Activated naive CD4-positive, alpha-beta T cell treated with anti-CD3 and anti-CD28 coated beads, Interleukin-2, amount 10 ng/mL, durations not matched to agents 7 days and 5 days (primary cell): ENCODE measurements at places on chromosomes 3 and 15.

DNA sequence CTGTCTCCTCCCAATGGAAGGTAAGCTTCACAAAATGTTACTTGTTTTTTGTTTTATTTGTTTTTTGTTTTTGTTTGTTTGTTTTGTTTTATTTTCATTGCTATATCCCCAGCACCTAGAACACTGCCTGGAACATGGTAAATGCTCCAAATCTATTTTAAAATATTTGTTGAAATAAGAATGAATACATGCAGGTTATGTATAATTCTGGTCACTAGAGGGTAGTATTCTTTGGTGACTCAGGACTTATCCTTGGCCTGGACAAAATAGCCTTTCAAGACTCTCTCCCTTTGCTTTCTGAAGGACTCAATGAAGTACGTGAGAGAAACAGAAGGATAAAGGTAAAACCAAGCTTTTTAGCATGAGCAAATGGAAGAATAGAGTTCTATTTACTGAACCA, 46.9 kb upstream of the PPP2R3A start:
- no peak for DNase-seq

GRCh38 chr3:30393079-30393478, 213.3 kb upstream of the TGFBR2 start:
- no peak for DNase-seq

DNA sequence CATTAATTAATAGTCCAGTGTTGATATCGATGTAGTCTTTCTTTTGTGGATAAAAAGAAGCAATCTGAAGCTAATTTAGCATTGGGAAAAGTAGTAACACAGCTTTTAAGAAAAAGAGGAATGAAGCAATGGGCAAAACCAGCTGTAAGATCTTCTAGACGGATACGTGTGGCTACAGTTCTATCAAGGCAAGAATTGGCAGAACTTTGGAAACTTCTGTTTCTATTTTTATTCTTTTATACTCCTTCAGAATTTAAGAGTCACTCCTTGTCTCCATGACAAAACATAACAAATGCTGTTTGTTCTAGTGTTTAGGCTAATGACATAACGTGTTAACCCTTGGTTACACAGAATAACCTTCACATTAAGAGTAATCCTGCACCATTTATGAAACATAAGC, 289.2 kb downstream of the ROBO2 start:
- DNase-seq, result no peak

DNA sequence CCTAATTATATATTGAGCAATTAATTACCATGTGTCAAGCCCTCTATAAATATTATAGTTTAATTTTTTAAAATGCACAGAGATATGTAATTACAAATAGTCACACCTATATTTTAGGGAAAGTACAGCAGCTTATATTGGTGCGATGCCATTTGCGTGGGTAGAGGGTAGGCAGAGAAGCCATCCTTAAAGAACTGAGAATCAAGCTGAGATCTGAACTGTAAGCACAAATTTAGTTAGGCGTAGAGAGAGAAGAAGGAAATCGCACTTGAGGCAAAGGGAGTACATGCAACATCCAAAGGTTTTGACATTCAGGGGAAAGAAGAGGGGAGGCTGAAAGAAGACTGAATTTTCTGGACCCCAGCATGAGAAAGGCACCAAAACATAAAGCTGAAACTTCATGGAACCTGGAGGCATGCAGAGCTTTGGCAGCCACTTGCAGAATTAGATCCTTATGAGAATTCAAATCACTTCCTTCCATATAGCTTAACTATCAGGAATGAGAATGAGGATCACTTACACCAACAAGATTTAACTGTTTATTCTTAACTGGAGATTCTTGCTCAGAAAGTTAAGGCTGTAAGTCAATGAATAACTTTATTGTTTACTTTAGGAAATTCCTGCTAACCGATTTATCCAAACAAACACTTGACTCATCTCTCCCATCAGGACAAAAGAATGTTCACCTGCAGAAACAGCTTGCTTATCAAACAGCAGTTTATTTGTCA, 114.3 kb downstream of the TGFBR2 start:
- DNase-seq, result no peak

DNA sequence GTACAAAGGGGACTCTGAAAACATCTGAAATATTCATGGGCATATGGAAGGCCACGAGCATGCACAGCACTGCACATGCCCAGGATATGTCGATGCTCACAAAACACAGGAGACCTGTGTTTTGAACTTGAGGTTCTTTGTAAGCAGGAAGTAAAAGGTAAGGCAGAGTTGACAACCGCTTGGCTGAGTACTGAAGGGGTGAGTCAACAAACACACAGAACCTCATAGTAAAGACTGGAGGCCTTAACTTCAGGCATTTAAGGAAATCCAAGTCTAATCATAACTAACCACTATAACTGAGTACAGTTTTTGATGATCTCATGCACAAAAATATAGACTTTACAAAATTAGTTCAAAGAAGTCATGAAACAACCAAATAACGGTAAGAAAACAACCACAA, 80.6 kb downstream of the MYO9A start:
- no peak for DNase-seq

- DNase-seq, result no peak
These were observed 96.2 kb downstream of the ECT2 start for GRCh38 chr3:172846706-172847105.

DNA sequence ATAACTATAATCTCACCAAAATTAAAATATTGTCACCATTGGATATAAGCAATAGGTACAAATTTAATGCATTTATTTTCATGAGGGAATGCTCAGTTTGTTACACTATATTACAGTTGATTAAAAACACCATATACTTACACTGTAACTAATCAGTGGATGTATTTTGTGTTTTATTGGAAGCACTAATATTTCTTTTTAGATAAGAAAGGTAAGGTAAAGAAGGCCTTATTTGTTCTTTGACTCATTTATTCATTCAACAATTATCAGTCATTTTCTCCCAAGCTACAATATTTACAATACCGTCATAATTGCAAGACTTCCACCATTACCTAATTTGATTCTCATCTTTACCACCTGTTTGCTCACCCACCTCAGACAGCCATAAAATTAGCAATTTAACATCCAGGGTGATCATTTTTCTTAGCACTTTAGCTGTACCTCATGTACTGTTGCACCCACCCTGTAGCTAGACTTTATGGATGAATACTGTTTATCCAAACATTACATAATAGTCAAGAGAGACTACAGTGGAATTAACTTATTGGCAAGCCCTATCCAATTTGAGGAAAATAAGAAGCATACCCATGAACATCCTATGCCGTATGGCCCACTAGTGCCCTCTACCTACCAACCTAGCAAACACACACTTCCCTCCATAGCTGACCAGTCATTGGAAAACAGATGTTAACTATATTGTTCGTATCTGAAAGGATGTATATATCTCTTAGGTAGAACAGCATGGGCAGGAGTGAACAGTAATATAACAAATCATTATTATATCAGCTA, 229.6 kb downstream of the BBX start:
- DNase-seq, result no peak

- peak; percentile 45 for DNase-seq
These were observed 262.0 kb upstream of the UMPS start for GRCh38 chr3:124467980-124468902.

DNA sequence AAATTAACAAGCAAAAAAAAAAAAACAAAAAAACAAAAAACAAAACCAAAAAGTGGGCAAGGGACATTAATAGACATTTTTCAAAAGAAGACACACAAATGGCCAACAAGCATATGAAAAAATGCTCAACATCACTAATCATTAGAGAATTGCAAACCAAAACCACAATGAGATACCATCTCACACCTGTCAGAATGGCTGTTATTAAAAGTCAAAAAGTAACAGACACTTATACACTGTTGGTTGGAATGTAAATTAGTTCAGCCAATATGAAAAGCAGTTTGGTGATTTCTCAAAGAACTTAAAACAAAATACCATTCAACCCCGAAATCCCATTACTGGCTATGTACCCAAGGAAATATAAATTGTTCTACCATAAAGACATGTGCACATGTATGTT, 222.4 kb upstream of the CD96 start:
- no peak for DNase-seq

DNA sequence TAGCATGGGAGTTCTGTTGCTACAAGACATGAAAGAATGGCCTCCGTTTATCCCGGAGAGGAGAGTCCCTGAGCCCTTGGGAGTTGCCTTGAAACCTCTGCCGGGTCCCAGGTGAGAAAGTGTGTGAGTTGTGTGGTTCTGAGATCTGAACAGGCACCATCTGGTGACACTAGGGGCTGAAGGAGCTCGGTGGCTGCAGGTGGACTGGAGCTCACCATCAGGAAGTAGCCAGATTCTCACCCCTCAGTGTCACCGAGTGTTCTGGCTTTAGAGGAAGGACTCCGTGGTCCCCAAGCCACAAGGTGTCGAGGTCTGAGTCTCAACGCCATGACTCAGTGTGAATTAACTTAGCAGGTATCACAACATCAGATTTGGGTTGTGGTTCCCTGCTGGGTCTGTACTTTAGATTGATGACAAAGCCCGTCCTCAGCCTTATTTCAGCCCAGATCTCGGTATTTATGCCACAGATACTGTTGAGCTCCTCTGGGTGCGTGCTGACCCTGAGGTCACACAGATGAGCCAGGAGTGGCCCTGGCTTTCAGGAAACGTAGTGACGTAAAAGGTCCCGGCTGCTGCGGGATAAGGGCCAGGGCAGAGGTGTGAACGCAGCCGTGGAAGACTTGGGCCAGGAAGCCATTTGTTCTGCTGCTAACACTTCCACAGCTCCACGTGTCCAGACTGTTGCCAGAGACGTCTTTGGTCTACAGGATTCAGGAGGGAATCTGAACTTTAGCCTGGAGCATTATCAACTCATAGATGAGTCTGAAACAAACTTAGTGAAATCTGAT, 54.4 kb downstream of the PGPEP1L start:
- no peak for DNase-seq

DNA sequence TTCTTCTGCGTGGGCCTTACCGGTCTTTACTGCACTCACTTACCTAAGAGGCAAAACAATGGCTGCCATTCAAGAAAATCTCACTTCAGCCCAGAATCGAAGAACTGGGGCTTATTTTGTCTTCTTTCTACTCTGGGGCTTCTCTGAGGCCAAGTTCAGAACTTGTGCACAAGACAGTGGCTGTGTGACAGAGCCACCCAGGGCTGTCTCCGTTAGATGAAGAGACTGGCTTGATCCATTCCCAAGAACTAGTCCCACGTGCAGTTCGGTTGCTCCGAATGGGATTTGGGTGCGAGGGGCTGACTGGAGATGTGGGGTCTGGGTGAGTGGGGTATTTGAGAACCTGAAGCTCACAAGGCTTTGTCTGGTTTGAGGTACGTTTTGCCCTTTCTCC, 795 bp upstream of the TCF12 start:
- no peak for DNase-seq

DNA sequence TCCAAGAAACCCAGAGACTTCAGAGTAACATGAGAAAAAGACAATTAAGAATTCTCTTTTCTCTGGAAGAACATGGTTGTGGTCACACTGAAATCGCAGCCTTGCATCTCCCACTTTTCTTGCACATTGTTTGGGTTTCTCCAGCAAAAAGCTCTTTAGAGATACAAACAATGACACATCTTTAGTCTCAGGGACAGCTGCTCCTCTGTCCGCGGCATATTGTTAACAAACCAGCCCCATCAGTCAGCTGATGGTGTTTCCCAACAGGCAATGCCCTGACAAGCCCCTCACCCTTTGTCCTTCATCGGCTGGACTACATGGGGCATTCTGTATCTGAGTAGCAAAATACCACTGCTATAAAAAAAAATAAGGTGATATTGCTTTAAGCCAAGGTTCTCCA, 53.4 kb downstream of the UMPS start:
- no peak for DNase-seq

DNA sequence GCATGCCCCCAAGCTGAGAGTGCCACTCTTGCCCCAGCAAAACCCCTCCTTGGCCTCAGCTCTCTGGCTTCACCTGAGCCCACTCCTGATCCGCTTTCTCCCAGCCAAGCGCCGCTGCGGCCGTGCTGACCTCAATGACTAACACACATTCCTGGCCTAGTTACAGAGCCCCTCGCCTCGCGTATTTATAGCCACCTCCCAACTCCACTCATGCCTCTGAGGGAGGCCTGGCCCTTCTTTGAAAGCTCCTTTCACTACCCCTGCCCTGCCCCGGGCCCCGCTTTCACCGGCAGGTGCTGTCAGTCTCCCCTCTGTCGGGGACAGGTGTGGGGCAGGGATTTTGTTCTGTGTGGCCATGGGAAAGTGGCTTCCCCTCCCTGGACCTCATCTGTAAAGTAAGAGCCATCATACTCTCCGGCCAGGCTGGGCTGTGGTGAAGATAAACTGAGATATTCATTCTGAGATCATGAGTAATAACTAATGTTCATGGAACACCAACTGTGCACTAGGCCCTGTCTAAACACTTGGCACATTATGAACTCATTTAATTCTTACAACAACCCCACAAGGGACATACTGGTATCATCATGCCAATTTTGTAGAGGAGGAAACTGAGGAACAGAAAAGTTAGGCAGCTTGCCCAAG, 13.2 kb upstream of the ATP2B2 start:
- no peak for DNase-seq
